Frontal cortex (tissue), 4 donors: ENCODE measurements at places on chromosomes 2 and 18. TPM values are rescaled to one million over a fixed set of nuclear protein-coding genes. Genes with fewer than 3 reads are reported as not detected.

DNA sequence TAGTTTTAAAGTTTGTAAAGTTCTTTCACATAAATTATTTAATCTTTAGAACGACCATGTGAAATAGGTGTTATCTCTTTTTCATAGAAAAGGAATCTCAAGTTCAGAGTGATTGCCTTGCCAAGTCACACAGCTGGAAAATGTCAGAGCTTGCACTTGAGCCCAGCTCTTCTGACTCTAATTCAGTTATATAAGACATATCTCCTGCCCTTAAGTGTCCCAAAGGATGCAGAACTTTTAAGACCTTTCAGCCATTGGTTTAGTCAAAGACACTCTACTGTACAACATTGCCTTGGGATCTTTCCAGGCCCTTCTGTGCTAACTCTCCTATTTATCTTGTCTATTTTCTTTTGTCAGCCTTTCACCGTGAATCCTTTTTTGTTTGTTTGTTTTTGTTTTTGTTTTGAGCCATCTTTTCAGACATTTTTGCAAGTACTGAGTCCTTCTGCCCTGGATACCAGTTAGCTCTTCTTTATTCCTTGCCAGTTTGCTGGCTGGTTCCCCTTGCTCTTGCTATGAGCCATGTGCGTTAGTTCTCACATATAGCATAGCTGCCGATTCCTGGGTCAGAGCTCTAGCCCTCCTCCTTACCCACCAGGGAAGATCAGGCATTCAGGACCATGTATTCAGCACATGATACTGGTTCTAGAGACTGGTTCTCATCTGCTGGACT is 160.0 kb upstream of the MYO3B start:
- DNase-seq: no peak

DNA sequence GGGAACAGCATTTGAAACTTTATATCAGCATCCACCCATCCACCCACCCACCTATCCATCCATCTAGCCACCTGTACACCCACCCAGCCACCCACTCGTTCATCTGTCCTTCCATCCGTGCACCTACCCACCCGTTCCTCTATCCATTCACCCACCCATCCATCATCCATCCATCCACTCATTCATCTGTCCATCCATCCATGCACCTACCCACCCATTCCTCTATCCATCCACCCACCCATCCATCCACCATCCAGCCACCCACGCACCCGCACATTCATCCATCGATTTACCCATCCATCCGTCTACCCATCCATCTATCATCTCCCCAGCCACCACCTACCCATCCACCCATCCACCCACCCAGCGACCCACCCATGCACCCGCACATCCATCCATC is 24.8 kb downstream of the LDLRAD4 start:
- DNase-seq: no peak

- DNase-seq: no peak
Observed at GRCh38 chr2:53247956-53248735, 519.5 kb upstream of the CHAC2 start.

GRCh38 chr18:12463191-12463590 is 55.5 kb downstream of the PRELID3A start:
- no peak for DNase-seq

- DNase-seq: no peak
Observed at GRCh38 chr2:175976391-175977157, 25.5 kb downstream of the LNPK start.

NT5C1B gene
- not detected for total RNA-seq
